ENCODE measurements at places on chromosomes 5 and 9. TPM values are rescaled to one million over a fixed set of nuclear protein-coding genes. Genes with fewer than 3 reads are reported as not detected.

The TESK1 gene
- total RNA-seq, result 27.9 TPM

The DPYSL3 gene
- 0.30 TPM for total RNA-seq

The ANKRD18A gene
- 0.19 TPM for total RNA-seq

DNA sequence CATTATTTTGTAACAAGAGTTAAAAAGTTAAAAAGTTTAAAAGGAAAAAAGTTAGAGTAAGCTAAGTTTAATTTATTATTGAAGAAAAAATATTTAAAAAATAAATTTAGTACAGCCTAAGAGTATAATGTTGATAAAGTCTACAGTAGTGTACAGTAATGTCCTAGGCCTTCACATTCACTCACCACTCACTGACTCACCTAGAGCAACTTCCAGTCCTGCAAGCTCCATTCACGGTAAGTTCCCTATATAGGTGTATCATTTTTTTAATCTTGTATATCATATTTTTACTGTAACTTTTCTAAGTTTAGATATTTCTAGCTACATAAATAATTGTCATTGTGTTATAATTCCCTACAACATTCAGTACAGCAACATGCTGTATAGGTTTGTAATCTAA lies 69.4 kb upstream of the PANK3 start:
- DNase-seq, result no peak
- H3K27ac ChIP-seq, result no peak overlapping the region
- H3K4me3 ChIP-seq, result no peak overlapping the region
- H3K27me3 ChIP-seq, result peaks cover 10% of the 10 kb centered on the region
- peaks cover 2% of the 10 kb centered on the region for H3K36me3 ChIP-seq

GRCh38 chr5:164332349-164333196 lies 827.2 kb downstream of the MAT2B start:
- H3K27ac ChIP-seq, result no peak overlapping the region
- H3K4me1 ChIP-seq, result no peaks in the 10 kb centered on the region
- no peak overlapping the region for H3K4me3 ChIP-seq
- no peaks in the 10 kb centered on the region for H3K36me3 ChIP-seq
- no peaks in the 10 kb centered on the region for H3K27me3 ChIP-seq

- no peaks in the 10 kb centered on the region for H3K4me1 ChIP-seq
- DNase-seq, result no peak
- H3K27ac ChIP-seq, result no peak overlapping the region
- no peaks in the 10 kb centered on the region for H3K27me3 ChIP-seq
These were observed 17.6 kb downstream of the GM2A start for GRCh38 chr5:151270599-151270998.

DNA sequence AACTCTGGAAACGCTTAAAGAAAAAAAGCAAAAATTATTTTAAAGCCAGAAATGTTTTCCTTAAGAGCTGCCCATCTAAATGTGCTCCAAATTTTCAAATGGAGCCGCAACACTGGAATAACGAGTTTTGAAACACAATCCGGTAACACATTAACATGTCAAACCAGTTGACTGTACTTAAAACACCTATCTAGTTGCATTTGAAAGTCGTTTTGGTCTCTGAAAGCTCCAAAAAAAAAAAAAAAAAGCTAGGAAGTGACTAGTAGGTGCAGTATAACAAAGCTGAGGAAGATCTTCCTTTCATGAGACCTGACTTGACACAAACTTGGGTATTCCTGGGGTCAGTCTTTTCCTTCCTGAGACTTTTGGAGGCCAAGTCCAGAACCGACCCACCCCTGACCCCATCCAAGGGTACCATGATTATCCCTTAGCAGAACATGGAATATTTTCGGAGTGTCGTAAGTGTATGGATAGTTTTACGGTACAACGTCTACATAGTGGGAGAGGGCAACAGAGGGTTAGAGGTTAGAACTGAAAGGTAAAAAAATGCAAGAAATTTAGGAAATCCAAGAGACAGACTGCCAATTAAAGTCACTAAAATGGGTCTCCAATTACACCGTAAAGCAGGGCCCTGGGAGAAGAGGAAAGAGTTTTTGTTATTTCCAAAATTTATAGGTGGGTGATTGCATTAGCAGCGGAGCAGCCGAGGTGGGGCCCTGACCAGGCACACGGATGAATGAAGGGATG lies 812 bp downstream of the CETN3 start:
- no peak for DNase-seq
- peaks cover 20% of the 10 kb centered on the region for H3K36me3 ChIP-seq
